ENCODE measurements at places on chromosomes 5 and 9. TPM values are rescaled to one million over a fixed set of nuclear protein-coding genes. Genes with fewer than 3 reads are reported as not detected.

The TMEM215 gene
- total RNA-seq, result not detected

The IL31RA gene
- total RNA-seq, result 0.13 TPM

The ATG10 gene
- total RNA-seq, result 12.7 TPM

DNA sequence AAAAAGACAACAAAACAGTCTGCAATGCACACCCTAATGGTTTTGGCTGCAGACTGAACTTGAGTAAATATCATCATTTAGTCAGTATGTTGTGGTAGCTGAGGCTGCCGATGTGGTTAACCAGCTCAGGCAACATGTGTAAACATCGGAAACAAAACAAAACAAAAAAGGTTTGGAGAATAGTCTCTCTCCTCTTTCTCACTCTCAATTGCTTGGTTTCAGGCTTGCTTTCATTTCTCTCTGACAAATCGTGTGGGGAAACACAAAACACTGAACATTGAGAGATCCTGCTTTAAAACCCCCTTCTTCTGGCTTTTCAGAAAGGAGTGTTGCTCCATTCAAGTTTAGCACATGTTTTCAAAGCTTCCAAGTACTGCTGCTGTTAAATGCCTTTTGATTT, 453.3 kb downstream of the BNC2 start:
- DNase-seq, result peak; percentile 73

DNA sequence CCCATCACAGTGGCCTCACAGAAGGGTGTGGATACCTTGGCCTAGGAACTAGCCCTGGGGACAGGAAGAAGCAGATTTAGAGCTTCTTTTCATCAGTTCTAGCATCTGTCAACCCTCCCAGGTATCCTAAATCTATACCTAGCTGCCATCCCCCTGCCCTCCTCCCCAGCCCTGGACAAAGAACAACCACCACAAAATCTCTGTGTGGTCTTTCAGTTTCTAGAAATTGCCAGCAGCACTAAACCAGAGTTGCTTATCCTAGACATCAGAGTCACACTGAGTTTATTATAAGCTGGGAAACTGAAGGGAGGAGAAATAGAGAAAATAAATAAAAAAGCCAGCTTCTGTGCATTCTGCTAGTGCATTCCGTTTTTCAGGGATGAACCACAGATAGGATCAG, 14.6 kb downstream of the CCDC180 start:
- no peak for DNase-seq

The GNA14 gene
- total RNA-seq, result not detected

GRCh38 chr5:179730852-179731251, 1.8 kb upstream of the MAML1 start:
- no peak for DNase-seq

- peak; percentile 67 for DNase-seq
Measured at GRCh38 chr5:54758038-54758437, 227.4 kb downstream of the ESM1 start.

The HK3 gene
- under 0.01 TPM for total RNA-seq

The LRRC14B gene
- total RNA-seq, result not detected

The INSYN2B gene
- not detected for total RNA-seq

DNA sequence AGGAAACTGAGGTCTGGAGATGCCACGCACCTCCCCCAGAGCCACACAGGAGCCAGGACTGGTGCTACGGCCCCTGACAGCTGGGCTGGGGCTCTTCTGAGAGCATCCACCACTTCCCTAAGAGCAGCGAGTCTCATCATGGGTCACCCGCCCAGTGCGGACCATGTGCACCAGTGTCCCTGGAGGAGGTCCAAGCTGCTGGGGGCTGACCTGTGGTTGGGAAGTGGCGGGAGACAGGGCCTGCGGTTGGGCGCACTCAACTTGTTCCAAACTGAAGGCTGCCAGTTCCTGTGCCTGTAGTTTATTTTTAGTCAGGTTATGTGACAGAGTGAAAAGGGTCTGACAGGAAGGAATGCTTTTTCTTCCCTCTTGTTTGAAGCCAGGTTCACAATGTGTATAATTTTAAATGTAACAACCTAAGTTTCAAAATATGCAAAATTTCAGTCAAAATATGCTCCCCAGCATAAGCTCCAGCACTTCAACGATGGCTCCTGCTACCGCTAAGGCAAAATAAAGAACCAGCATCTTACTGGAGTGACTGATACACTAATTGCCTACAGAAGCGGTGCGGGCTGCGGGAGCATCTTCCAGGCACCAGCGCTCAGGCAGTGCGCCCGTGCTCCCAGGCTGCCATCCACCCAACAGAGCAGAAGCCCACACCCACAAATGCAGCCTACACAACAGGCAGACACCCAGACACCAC, 14.8 kb downstream of the BARHL1 start:
- DNase-seq, result no peak

- DNase-seq, result peak; percentile 85
Measured at GRCh38 chr5:140253985-140254384, 48.9 kb downstream of the PFDN1 start.

- DNase-seq, result peak; percentile 62
Measured at GRCh38 chr9:21965401-21965951, 28.7 kb downstream of the CDKN2A start.

- no peak for DNase-seq
Measured at GRCh38 chr5:8644377-8644776, 775.4 kb downstream of the MTRR start.

DNA sequence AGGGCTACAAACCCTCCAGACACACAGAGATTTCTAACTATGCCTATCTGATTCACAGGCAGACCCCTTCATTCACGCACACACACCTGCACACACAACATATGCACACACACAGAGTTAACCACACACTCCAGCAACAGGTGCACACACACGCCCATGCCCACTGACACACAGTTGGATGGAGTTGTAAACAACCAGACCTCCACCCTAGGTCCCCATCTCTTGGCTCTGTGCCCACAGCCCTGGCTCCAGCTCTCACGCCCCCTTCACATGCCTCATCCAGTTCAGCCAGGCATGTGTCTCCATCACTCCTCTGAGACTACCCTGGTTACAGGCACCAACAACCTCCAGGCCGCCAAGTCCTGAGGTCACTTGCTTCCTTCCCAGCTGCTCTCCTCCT, 61.1 kb downstream of the PSD2 start:
- no peak for DNase-seq

DNA sequence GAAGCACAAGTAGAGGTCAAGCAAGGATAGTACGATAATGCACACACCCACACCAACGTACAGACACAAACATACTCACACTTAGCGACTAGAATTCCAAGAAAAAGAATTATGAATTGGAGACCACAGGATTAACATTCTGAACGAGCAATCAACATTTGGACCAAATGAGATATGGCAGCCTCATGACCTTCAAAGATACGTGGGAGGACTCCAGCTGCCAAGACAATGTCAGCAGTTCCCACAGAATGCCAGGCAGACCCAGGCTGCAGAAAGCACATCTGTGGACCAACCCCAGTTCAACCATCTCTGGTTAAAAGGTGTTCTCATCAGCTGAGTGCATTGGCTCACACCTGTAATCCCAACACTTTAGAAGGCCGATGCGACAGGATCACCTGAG, 187.6 kb upstream of the GRAMD2B start:
- DNase-seq, result no peak

GRCh38 chr5:77427998-77428397, 64.1 kb downstream of the WDR41 start:
- no peak for DNase-seq

The CDX1 gene
- not detected for total RNA-seq

DNA sequence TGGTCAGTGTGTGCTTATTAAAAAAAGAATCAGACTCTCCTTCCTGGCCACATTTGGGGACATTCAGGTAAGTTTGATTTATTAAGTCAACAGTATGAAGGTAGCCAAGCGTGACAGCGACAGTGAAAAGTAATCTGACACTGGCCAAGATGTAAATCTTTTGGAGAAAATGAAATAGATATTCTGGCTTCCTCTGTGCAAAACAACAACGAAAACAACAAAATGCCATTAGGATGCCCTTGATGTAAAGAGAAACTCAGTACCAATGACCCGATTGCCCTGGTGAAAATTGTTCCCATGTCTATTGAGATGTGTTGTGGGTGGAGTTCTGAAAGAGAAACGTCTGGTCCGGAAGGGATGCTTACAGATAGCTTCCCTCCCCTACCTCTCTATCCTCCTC, 267.8 kb downstream of the MAT2B start:
- no peak for DNase-seq

The BARHL1 gene
- not detected for total RNA-seq

DNA sequence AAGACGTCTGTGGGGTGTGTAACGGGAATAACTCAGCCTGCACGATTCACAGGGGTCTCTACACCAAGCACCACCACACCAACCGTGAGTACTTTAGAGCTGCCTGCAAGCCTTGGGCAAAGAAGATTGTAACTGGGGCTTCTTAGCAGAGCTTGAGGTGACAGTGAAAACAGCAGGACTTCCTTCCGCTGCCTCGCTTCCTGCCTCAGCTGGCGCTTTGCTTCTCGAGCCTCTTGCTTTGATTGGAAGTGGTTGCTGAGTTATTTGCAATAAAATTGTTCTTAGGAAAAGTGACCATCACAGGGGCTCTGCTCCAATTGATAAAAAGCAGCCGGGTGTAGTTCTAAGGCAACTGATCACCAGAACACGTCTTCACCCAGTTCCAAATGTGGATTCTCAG, 99.1 kb downstream of the ADAMTS16 start:
- no peak for DNase-seq

GRCh38 chr9:93127395-93127911, 6.6 kb downstream of the NINJ1 start:
- no peak for DNase-seq

- no peak for DNase-seq
Measured at GRCh38 chr9:123338710-123339665, 17.0 kb upstream of the CRB2 start.

DNA sequence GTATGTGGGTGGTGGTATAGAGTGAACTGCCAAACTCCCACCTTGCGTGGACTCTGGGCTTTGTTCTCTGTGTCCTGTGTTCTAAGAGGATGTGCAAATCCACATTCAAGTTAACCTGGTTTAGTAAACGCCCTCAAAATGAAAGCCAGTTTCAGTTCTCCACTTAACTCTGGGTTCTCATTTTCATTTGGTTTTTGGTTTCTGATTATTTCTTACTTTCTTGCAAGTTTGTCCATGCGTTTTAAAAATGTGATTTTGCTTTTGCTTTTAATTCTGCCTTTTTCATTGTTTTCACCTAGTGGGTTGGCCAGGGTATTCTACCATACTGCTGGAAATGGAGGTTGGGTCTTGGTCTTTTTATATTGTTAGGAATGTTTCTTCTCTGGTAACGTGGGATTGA, 38.2 kb downstream of the GALNT10 start:
- no peak for DNase-seq

The ARHGEF37 gene
- total RNA-seq, result 29.1 TPM

The TLX3 gene
- total RNA-seq, result not detected

DNA sequence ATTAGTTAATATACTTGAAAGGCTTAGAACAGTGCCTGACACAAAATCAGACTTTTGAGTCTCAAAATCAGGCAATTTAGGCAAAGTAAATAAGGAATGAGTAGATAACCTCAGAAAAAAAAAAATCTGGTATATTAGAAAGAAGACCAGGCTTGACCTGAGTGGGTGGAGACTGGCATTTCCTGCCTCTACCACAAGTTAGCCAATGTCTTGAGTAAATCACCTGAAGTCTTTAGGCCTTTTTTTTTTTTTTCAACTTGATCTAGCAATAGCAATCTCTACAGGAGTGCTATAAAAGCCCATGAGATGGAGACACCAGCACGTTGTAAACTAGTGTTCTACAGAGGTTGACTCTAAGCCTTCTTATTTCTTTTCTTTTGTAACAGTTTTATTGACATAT, 104.2 kb upstream of the RASEF start:
- peak; percentile 95 for DNase-seq

The LCP2 gene
- not detected for total RNA-seq

GRCh38 chr9:131669269-131670157, 70.4 kb downstream of the RAPGEF1 start:
- DNase-seq, result no peak

The NUP214 gene
- total RNA-seq, result 12.2 TPM

- DNase-seq, result no peak
Measured at GRCh38 chr5:138936225-138936967, 61.3 kb upstream of the LRRTM2 start.

- no peak for DNase-seq
Measured at GRCh38 chr9:72788966-72789735, 163.7 kb downstream of the ALDH1A1 start.

The PKN3 gene
- total RNA-seq, result 2.1 TPM

Data from bronchial epithelial cell (primary cell).